ENCODE measurements at places on chromosomes 11 and 22.

DNA sequence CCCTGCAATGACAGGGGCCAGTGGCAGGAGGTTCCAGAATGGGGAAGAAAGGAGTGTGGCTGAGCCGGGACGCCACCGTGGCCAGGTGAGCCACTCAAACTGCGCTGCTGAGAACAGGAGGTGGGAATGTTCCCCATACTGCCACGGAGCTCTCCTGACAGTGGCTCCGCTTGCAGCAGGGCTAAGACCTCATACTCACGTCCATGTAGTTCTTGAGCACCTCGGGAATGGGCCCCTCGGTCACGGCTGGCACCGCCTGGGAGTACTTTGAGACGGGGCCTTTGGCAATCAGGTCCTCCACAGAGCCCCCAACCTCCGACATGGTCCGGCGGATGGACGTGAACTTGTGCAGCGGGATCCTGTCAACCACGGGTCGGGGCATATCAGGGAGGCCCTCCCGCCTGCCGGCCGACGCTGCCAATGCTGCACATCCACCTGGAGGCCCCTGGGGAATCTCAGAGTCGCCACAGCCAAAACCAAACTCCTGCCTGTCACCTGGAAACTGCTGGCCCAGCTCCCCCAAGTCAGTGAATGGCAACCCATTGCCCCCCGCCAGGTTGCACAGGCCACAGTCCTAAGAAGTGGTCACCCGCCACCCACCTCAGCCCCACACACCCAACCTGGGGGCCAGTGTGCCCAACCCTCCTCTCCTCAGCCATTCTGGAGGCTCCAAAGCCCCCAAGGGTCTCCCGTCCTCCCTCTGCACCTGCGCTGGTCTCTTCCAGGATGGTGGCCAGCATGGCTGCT lies 2.4 kb downstream of the CTSD start:
- no peak for DNase-seq

DNA sequence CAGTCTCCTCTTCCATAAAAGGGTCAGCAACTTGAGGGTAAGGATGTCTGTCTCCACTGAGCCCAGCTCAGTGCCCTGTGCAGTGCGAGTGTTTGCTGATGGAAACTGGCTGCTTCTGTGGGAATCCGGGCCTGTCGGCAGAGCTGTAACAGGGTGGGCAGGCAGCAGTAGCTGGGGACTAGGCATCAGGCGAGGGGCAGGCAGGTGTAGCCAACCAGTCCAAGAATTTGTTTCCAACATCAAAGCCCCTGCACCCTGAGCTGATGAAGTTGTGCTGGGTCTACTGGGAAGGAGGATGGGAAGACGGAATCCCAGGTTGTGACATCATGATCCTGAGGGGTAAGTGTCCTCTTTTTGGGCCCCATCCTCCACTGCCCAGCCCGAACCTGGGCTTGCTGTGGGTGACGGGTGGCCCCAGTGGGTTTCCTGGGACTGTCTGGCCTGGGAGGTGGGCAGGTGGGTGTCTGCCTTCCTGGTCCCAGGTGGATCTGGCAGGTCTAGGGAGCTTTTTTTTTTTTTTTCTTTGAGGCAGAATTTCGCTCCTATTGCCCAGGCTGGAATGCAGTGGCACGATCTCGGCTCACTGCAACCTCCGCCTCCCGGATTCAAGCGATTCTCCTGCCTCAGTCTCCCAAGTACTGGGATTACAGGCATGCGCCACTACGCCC lies 11.0 kb downstream of the SLC29A2 start:
- DNase-seq: no peak

DNA sequence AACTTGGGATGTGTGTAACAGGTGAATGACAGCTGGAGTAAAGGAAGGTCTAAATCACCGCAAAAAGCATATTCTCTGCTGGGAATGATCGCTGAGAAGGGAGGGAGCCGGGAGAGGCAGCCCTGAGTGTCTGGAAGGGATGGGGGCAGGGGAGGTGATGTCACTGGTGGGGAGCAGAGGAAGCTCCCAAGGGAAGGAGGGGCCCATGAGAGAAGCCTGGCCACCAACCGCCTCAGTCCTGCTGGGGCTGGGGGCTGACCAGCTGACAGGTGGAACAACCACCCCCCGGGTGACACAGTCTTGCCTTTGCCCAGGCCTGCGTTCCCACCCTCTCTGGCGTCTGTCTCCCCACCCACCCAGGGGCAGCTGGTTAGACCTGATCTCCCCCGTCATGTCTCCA lies 6.0 kb upstream of the FLRT1 start:
- no peak for DNase-seq

GRCh38 chr11:2791139-2791520 lies 91.3 kb upstream of the KCNQ1OT1 start:
- no peak for DNase-seq

GRCh38 chr11:107842412-107843100 lies 16.0 kb downstream of the SLC35F2 start:
- DNase-seq: no peak

DNA sequence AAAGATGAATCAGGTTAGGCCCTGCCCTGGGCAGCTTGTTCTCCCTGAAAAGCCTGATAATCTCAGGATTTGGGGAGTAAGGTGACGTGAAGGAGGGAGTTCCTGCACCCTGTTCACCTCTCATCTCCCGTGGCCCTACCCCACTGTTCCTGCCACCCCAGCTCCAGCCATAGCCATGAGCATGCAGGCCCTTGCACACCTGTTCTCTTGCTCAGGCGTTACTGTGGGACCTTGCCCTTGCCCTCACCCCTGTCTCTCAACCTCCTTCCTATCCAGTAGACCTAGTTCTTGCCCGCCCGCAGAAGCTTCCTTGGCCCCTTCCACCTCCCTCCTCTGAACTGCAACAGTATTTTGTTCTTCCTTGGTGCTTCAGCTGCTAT lies 15.0 kb downstream of the TSKU start:
- DNase-seq: no peak

DNA sequence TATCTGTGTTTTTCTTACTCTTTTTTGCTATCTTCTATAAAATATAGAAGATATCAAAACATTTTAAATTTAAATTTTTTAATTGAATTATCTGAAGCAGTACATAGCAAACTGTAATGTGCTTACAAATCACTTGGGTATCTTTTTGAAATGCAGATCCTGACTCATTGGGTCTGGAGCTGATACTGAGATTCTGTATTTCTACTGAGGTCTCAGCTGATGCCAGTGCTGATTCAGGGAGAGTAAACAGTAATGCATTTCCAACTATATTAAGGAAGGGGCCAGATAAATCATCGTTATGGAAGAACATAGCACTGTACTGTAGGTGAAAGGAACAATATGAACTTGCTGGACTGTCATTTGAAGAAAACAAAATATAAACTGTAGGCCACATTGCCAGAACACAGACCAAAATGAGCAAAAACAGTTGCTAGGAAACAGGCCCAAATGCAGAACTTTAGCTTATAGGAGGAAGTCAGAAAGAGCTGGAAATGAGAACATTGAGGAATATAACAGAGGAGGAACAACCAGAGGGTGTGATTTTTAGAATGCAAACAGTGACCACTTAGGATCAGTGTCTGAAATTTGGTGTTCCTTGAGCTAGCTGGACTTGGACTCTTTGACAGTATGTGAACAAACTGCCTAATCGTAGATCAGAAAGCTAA lies 3.3 kb downstream of the ARL14EP start:
- DNase-seq: no peak

DNA sequence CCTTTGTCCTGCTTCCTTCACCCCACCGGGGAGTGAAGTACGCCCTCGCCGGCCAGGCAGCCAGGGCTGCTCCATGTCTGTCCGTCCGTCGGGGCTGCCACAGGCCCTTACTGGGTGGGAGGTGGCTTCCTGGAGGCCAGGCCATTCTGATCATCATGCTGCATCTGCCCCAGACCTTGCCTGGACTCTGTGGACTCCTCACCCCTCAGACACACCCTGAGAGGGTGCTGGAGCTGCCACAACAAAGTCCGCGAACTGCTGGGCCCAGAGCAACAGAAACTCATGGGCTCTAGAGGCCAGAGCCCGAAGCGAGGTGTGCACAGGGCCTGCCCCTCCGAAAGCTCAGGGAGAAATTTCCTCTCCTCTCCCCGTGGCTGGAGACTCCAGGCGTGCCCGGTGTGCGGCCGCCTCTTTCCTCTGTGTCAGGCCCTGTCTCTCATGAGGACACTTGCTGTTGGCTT lies 124.2 kb downstream of the KCNQ1OT1 start:
- DNase-seq: no peak

GRCh38 chr22:50090412-50090714 lies 557 bp downstream of the MOV10L1 start:
- DNase-seq: no peak

DNA sequence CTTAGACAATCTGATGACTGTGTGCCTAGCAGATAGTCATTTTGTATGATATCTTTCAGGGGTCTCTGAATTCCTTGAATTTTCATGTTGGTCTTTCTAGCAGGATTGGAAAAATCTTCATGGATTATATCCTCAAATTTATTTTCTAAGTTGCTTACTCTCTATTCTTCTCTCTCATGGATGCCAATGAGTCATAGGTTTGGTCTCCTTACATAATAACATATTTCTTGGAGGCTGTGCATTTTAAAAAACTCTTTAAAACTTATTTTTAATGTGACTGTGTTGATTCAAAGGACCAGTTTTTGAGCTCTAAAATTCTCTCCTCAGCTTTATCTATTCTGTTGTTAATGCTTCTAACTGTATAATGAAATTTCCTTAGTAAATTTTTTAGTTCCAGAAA lies 198.7 kb downstream of the AASDHPPT start:
- DNase-seq: no peak

DNA sequence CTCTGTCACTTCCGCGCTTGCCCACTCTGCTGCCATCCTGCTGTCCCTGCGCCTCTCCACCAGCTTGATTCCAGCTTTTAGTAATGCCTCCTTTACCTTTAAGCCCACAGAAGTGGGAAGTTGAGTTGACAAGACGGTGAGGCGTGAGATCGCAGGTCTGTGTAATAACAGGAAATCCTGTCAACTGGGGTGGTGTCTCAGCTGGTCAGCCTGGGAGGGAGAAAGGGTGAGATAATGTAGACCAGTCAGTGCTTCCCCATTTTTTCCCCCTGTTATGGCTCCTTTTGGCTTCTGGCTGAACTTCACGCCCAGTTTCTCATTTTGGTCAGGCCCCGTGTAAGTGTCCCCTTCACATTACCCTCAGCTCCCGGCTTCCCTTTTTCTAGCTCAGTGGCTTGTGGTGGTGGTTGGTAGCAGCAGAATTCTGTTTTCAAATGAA lies 98.9 kb downstream of the TRAF6 start:
- no peak for DNase-seq

GRCh38 chr11:120573756-120574354 lies 62.3 kb downstream of the GRIK4 start:
- no peak for DNase-seq

DNA sequence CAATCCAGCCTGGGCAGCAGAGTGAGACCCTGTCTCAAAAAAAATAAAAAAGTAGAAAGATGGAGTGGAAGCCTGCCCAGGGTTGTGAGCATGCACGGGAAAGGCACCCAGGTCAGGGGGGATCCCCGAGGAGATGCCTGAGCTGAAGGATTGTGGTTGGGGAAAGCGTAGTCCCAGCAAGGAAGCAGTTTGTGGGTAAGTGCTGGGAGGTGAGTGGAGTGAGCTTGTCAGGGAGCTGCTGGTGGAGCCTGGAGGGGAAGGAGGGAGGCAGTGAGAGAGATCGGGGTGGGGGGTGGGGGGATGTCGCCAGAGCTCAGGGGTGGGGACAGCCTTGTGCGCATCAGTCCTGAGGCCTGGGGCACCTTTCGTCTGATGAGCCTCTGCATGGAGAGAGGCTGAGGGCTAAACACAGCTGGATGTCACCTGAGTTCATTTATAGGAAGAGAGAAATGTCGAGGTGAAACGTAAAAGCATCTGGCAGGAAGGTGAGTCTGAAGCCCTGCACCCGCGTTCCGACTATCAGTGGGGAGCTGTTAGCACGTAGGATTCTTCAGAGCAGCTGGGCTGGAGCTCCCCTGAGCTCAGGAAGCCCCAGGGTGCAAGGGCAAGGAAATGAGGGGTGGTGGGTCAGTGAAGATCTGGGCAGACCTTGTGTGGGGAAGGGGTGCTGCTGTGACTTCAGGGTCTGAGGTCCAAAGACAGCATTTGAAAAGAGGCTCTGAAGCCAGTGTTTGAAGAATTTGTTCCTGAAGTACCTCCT lies 10.2 kb downstream of the TMEM121B start:
- DNase-seq: no peak

- no peak for DNase-seq
Measured at GRCh38 chr11:115751243-115752015, 247.2 kb upstream of the CADM1 start.

DNA sequence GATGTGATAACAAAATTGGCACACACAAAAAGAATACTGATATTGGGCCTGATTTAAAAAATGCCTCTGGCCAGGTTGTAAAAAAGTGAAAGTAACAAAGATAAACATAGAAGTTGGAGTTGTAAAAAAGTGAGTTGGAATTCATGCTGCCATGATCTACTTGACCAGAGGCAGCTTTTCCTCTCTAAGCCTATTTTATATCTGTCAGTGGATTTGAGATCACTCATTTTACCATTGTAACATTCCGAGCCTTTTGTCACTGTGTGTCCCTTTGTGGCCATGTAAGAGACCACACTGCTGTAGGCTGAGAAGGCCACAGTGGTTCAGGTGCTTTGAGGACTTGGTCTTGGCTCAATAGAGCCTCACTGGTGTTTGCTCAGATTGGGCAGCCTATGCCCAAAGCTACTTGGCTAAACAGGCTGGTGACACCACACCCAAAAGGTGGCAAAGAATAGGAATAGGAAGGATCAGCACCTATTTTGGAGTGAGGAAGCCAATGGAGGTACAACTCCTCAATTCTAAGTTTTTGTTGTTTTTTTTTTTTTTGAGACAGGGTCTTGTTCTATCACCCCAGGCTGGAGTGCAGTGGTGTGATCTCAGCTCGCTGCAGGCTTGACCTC lies 7.1 kb downstream of the FEN1 start:
- no peak for DNase-seq

GRCh38 chr22:26330971-26331625 lies 98.0 kb upstream of the ASPHD2 start:
- peak; percentile 56 for DNase-seq

- no peak for DNase-seq
Measured at GRCh38 chr22:39429186-39429585, 27.6 kb upstream of the MGAT3 start.

- no peak for DNase-seq
Measured at GRCh38 chr22:27636716-27637508, 164.6 kb downstream of the MN1 start.

DNA sequence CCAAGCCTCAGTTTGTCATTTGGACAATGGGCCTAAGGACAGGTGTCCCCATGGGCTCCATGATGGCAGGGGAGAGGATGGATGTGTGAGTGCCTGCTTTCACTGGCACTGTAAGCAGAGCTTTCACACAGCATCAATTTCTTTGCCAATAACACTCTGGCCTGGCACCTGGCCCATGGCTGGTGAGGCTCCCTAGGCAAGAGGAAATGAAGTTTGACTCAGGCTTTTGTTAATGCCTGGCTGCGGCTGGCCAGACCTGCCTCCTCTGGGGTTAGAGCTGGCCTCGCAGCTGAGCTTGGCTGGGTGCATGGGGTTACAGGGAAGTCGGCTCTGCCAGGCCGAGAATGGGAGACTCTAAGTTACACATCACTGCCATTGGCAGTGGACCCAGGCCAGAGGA lies 30.0 kb upstream of the SEZ6L start:
- DNase-seq: no peak
